ENCODE measurements at places on chromosomes 16 and 17.

DNA sequence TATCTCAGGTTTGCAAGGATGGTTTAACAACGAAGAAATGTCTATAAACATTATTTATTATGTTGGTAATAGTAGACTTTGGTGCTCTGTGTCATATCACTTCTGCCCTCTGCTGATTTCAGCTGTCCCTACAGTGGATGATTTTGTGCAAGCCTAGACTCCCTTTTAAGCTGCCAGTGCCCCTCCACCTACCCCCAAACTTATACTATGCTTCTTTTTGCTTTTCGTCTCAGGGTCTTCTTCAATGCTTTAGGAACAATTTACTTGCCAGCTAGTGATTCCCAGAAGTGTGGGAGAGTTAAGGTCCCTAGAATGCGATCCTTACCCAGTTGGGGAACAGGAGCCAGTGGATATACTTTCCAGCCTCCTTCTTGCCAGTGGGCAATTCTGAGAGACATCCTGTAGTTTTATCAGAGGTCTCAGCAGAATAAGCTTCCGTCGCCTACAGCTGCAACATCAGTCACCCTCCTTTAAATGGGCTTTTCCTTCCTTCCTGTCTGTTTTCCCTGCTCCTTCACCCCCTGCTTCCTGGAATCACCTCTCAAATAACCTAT, 4.1 kb downstream of the ICAM2 start:
- DNase-seq, result no peak

- no peak for DNase-seq
Measured at GRCh38 chr17:2874189-2874686, 78.0 kb downstream of the RAP1GAP2 start.

DNA sequence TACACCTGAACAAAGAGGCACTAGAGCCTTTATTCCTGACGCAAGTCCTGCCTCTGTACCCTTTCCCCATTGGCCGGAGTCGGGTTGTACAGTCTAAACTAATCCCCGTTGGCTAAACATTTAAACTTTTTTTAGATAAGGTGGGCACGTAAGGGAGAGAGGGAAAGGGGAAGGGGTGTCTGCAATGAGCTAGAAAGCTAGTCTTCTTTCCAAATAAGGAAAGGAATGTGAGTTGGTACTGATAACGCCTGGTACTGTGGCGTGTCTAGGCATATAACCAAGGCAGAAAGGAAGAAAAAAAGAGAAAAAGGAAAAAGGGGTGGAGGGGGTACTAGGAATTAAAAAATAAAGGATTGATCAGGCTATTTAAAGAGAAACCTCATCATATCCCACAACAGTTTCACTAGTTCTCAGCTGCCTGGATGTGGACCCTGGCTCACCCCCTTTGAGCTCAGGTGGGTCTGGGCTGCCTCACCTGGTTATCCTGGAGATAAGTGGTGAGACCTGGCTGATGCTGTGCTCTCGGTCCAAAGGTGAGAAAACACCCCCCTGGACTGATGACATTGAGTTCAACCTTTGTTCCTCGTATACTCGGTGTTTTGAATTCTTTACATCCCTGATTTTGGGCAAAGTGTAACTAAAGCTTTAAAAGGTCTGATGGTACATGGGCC, 90.9 kb upstream of the EEF2KMT start:
- DNase-seq, result no peak

GRCh38 chr16:72112452-72112792, 18.8 kb downstream of the DHX38 start:
- no peak for DNase-seq

- peak; percentile 83 for DNase-seq
Measured at GRCh38 chr16:89873109-89873971, at the start of gene TCF25. TSS of gene TCF25 (plus strand) at chr16:89873592. CDS start at chr16:89873668, 76 bp downstream.

GRCh38 chr16:90081606-90081970, 4.5 kb upstream of the PRDM7 start:
- no peak for DNase-seq

DNA sequence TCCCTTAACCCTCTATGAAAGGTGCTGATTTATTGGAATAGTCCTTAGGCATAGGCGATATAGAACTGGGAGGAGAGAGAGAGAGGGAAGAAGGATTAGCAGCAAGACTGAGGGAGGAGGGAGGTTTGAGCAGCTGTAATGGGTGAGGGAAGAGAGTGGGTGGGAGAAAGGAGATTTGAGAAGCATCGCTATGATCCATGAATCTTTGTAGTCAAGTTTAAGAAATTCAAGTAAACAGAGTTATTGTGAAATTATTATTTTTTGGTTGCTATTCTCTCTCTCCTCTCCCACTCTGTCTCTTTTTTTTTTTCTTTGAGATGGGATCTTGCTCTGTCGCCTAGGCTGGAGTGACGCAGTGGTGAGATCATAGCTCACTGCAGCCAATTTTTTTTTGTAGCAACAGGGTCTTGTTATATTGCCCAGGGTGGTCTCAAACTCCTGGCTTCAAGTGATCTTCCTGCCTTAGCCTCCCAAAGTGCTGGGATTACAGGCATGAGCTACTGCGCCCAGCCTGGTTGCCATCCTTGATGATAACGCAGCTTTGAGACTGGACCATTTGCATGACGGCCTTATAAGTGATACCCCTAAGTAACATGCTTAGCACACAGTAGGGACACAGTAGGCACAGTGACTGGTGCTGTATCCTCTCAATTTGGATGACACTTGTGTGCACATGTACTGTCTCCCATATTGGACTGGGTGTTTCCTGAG, 21.0 kb upstream of the TNS4 start:
- DNase-seq, result no peak

DNA sequence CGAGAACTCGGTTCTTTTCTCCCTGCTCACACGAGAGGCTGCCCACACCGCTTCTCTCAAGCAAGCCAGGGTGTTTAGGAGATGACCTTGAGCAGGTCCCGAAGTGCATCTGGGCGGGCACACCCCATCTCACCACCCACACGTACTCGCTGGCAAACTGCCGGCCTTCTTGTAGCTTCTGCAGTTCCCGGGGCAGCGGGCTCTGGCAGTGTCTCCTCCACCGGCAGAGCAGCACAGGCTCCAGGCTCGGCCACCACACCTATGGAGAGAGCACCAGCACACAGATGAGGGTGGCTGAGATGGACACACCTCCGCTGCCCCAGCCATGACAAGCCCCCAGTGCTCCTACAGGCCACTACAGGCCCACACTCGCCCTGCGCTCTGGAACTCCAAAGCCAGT, 23.5 kb downstream of the ZNF276 start:
- no peak for DNase-seq

- DNase-seq, result no peak
Measured at GRCh38 chr16:85872734-85873133, 26.2 kb upstream of the IRF8 start.

GRCh38 chr16:21263640-21264570, 14.2 kb downstream of the CRYM start:
- no peak for DNase-seq

GRCh38 chr17:45971698-45972141, 27.3 kb upstream of the STH start:
- DNase-seq, result no peak

GRCh38 chr16:28069971-28070794, 6.7 kb upstream of the GSG1L start:
- DNase-seq, result no peak

GRCh38 chr16:4788910-4789309, 765 bp upstream of the SEPTIN12 start:
- no peak for DNase-seq

DNA sequence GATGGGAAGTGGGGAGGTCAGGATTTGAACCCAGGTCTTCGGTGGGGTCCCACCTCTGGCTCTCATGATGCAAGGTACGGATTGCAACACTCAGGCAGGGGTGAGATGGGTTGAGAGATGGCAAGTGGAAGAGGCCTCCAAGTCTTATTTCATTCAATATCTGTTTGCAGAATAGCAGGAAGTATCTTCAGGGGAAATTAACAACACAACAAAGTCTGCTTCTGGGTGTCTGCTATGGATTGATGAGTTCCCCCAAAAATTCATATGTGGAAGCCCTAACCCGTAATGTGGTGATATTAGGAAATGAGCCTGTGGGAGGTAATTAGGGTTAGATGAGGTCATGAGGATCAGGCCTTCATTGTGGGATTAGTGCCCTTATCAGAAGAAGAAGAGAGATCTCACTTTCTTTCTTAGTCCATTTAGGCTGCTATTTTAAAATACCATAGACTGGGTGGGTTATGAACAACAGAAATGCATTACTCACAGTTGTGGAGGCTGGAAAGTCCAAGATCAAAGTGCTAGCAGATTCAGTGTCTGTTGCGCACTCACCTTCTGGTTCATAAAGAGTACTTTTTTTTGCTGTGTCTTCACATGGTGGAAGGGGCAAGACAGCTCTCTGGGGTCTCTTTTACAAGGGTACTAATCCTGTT, 4.4 kb upstream of the CD300H start:
- DNase-seq, result no peak

GRCh38 chr17:65131946-65132345, 5.2 kb upstream of the RGS9 start:
- no peak for DNase-seq

GRCh38 chr17:81414756-81415516, 19.7 kb downstream of the BAHCC1 start:
- no peak for DNase-seq

DNA sequence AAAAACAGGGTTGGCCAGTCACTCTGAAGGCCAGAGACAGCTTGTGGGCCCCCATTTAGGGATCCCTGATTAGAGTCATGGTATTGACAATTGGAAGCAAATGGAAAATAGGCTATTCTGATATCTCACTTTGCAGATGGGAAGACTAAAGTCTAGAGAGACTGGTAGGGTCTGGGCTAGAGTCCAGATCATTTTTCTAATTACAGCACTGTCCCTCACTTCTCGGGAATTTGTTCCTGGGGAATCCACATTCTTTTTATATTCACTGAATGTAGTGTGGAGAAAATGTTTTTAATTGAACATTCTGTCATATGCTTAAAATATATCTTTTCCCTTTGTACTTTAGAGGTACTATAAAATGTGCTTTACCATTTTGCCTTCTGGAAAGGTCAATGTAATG, 1.1 kb downstream of the KATNIP start:
- DNase-seq, result no peak

DNA sequence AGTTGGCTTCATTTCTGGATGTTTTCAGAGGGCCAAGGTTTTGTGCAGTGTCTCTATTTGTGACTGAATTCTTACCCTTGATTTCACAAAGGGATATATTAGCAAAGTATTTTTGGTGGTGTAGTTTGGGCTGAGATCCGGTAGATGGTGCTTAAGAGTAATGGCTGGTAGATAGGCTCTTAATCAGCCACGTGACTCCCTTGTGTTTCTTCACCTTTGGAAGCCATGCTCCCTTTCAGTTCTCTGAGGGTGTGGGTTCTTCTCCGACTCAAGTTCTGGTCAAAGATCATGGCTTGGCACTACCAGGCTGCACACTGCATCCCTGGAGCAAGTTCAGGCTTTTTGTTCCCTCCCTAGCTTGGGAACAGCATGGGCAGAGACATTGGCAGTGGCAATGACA, 887.3 kb downstream of the CDH8 start:
- DNase-seq, result no peak

DNA sequence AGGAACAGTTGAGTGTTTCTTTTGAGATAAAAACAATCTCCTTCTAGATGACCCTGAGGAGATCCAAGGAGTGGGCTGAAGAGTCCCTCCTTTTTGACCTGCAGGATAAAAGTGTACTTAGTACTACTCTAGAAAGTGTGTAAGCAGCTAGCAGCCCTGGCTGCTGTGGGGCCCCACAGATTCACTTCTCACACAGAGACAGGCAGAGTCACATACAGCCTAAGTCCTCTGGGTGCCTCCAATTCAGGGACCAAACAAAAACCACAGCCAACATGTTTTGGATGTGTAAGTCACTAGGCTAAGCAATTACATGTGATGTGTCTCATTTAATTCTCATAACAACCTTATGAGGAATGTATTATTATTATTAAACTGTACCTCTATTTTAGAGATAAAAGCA, 97.1 kb downstream of the TMEM100 start:
- no peak for DNase-seq

DNA sequence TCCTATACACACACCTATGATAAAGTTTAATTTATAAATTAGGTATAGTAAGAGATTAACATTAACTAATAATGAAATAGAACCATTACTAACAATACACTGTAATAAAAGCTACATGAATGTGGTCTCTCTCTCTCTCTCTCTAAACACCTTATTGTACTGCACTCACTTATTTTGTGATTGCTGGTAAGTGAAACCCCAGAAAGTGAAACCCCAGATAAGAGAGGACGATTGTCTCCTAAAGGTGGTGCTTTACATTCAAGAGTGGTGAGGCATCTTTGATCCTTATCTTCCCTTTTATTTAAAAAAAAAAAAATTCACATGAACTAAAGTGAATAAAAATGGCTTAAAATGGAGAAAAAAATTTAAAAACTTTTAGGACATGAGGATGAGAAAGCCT, 80.1 kb upstream of the TRAP1 start:
- no peak for DNase-seq

- DNase-seq, result no peak
Measured at GRCh38 chr17:76104140-76104895, 731 bp upstream of the EXOC7 start.

DNA sequence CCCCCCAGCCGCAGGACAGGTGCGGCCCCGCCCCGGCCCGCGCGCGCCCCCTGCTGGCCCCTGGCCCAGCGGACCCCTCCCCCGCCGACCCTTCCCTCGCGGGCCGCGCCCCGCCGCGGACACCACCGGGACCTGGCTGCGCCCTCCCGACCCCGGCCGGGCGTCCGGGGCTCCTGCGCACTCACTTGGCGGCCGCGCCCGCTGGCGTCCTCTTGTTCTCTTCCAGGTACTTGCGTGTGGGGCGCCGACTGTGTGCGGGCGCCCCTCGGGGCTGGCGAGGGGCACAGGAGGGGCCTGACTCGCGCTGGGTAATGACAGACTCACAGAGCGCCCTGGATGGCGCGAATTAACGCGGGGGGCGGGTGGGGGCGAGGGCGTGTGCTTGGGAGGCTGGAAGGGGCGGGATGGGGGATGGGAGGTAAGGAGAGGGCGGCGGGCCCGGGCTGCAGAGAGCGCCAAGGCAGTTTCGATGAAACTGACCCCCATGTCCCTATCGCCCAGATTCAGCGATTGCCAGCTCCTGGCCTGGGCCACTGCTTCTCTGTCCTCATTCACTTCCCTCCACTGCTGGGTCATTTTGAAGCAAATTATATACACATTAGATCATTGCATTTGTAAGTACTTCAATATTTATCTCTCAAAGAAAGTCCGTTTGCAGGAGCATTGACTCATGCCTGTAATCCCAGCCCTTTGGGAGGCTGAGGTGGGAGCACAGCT, 445 bp upstream of the DBNDD1 start:
- DNase-seq, result peak; percentile 39

DNA sequence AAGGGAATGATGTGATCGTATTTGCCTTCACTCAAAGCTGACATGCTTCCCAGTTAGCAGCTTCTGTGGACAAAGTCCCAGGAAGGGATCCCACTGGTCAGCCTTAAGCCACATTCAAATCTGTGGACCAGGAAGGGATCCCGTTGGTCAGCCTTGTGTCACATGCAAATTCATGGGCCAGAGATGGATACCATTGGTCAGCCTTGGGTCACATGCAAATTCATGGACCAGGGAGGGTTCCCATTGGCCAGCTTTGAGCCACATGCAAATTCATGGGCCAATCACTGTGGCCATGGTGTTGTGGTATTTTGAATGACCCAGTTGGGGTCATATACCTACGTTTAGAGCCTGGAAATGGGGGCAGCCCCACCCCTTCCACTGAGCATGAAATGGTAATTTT, 201.6 kb downstream of the HS3ST4 start:
- no peak for DNase-seq

GRCh38 chr16:55378616-55379015, 54.6 kb downstream of the IRX6 start:
- DNase-seq, result no peak

GRCh38 chr17:12691173-12691572, 25.5 kb downstream of the MYOCD start:
- DNase-seq, result no peak
